ENCODE measurements at places on chromosomes 5 and 9.

GRCh38 chr5:92470770-92471169 is 1087.7 kb upstream of the ARRDC3 start:
- DNase-seq = no peak

DNA sequence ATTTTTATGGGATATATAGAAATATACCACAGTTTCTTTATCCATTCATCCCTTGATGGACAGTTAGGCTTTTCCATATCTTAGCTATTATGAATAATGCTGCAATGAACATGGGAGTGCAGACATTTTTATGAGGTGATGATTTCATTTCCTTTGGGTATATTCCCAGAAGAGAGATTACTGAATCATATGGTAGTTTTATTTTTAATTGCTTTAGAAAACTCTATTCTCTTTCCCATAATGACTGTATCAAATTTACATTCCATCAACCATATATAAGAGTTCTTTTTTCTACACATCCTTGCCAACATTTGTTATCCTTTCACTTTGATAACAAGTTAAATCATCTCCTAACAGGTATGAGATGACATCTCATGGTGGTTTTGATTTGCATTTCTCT is 821.6 kb downstream of the TLE1 start:
- no peak for DNase-seq

- DNase-seq = no peak
These were observed 246.8 kb upstream of the PRDM9 start for GRCh38 chr5:23260621-23261020.

GRCh38 chr9:93003552-93004407 is 54.7 kb upstream of the SUSD3 start:
- no peak for DNase-seq

- no peak for DNase-seq
These were observed 48.1 kb downstream of the PTCD2 start for GRCh38 chr5:72368271-72368670.

- no peak for DNase-seq
These were observed 27.9 kb upstream of the GLRX start for GRCh38 chr5:95850391-95850894.

- DNase-seq = no peak
These were observed 13.6 kb downstream of the TRMO start for GRCh38 chr9:97908705-97909104.

GRCh38 chr5:74231697-74232096 is 408.8 kb downstream of the ENC1 start:
- no peak for DNase-seq

DNA sequence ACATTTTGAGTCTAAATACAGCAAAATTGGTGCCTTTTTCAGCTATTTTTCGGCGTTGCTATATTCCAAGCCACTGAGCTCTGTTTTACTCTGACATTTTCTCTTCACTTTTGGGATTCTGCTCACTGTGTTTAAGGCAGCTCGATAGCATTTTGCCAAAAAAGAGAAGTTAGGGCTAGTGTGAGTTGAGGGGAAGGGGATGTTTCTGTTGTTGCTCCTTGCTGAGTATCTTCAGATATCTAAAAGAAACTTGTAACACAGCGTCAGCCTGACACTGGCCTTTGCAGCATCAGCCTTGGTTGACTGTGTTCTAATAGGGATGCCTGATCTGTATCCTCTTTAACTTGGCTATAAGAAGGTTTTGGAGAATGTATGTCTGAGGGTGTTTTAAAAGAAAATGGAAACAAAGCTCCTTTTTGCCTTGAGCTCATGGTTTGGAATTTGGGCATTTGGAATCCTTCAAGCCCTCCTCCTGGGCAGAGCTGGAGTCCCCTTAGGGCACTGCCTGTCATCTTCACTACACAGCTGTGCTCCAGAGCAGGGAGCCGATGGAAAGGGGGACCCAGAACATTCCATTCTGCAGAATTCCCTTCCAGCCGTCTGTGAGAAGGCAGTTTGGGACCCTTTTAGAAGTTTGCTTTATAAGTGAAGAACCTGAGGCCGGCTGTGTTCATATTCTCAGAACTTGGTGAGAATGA is 63.0 kb downstream of the EXOSC2 start:
- no peak for DNase-seq

DNA sequence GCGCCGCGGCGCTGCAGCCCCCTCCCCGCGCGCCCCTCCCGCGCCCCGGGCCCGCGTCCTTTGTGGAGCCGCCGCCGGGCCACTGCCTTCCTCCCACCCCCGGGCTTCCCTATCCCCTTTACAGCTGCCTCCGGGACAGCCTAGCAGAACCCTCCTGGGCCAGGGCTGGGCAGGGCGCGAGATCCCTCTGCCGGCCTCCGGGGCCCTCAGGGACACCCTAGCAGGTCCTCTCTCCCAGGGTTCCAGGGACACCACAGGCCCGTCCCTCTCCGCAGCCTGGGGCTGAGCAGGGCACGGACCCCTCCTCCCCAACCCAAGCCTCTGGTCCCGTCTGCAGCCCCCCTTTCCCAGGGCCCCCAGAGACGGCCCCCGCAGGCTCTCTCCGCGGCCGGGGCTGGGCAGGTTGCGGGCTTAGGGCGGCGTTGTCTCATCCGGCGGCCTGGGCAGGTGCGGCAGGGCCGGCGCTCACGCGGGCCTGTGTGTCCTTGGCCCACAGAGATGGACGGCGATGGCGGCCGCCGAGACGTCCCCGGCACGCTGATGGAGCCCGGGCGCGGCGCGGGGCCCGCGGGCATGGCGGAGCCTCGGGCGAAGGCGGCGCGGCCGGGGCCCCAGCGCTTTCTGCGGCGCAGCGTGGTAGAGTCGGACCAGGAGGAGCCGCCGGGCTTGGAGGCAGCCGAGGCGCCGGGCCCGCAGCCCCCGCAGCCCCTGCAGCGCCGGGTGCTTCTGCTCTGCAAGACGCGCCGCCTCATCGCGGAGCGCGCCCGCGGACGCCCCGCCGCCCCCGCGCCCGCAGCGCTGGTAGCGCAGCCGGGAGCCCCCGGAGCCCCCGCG is 710 bp downstream of the WNK2 start:
- DNase-seq = no peak

DNA sequence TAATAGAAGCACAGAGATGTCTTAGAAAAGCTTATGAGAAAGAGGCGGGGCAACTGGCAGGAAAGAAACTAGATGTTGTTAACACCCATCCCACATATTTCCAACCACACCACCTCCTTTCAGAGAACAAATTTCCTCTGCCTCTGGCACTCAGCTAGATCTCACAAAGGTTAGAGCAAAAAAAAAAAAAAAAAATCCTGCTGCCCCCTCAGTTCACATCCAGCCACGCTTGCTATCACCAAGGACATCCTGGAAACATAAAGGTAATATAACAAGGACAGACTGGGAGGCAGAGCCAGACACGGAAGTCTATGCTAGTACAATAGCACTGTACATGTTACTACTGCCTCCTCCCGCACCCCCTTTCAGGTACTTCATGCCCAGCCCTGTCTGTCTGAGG is 238.0 kb upstream of the PTGER4 start:
- no peak for DNase-seq

All from esophagus squamous epithelium (tissue), 5 donors.